ENCODE measurements at places on chromosomes 6 and 20. TPM values are rescaled to one million over a fixed set of nuclear protein-coding genes. Genes with fewer than 3 reads are reported as not detected.
A peak's percentile ranks its signal among the peaks of the same experiment; 100 is the strongest.

SGK2 gene
- total RNA-seq, result not detected

FAM217A gene
- not detected for total RNA-seq

KLHDC3 gene
- total RNA-seq, result 37.4 TPM

AGPAT4 gene
- total RNA-seq, result 17.4 TPM

CPNE5 gene
- total RNA-seq, result 1.4 TPM

MMP24 gene
- 0.08 TPM for total RNA-seq

NMBR gene
- total RNA-seq, result not detected

PLCG1 gene
- total RNA-seq, result 30.4 TPM

EDN3 gene
- 9.3 TPM for total RNA-seq

STK4 gene
- 29.8 TPM for total RNA-seq

MARCKS gene
- total RNA-seq, result 51.5 TPM

GNMT gene
- total RNA-seq, result not detected

LAMA2 gene
- total RNA-seq, result 112 TPM

DNA sequence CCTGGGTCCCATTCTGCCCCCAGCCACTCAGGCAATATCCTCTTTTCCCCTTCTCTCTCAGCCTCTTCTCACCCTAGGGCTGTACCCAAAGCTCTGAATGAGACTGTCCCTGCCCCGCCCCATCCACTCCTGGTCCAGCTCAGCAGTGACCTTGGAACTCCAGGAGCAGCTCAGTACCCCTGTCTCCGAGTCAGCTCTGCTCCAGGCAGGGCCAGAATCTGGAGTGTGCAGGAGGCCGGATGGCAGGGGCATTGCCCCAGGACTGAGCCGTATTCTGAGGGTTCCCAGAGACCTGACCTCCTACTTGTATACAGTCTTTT, 2.0 kb upstream of the RAET1G start:
- H3K4me3 ChIP-seq, result no peak overlapping the region
- H3K27ac ChIP-seq, result no peak overlapping the region
- H3K27me3 ChIP-seq, result no peaks in the 10 kb centered on the region
- H3K36me3 ChIP-seq, result no peaks in the 10 kb centered on the region
- H3K4me1 ChIP-seq, result peaks cover 16% of the 10 kb centered on the region

DNA sequence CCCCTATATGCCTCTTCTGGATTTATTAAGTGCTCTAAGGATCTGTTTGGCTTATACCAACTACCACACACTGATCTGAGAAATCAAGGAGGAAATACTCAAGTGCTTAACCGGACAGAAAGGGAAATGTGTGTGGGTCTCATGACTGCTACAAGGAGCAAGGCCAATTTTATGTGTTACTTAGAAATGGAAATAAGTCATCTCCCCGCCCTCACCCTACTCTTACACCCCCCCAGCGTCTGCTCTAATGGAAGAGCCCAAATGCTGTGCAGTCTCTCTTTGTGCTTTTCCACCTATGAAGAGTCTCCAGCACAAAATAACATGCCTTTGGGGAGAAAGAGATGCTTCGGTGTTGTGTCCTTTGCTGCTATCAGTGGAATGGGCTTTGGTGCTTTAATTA, 428.8 kb upstream of the ARID1B start:
- H3K27me3 ChIP-seq, result no peaks in the 10 kb centered on the region
- no peak overlapping the region for H3K4me3 ChIP-seq
- H3K27ac ChIP-seq, result no peak overlapping the region
- DNase-seq, result no peak
- no peaks in the 10 kb centered on the region for H3K36me3 ChIP-seq
- no peaks in the 10 kb centered on the region for H3K4me1 ChIP-seq

DNA sequence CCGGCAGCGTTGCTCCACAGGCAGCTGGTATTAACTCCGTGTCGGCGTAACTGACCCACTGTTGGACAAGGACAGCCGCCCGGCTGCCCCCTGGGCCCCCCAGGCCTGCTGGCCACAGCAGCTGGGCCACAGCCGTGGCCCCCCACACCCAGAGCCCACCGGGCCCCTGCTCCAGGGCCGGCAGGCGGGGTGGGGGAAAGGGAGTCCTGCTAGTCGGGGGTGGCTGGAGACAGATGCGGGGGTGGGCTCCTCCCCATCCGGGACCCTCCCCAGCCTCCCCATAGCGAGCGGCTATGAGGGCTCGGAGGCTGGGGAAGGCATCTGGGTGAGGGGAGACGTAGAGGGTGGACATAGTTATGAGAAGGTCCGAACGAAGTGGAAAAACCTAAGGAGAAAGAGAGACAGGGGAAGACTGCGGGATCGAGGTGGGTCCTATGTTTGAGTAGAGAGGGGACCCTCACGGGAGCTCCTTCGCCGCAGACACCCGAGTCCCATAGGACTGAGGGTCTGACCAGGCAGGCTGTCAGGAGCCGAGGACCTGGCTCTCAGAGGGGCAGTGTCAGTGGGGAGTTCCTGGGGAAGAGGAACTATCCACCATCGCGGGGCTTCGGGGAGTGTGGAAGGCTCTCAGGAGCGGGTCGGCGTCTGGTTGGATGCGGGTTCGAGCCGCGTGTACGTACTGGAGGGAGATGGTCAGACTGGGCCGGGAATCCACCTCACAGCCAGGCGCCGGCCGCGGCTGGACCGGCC, 511 bp downstream of the VARS1 start:
- H3K4me3 ChIP-seq, result peak overlapping the region; percentile 100
- H3K27me3 ChIP-seq, result no peaks in the 10 kb centered on the region
- H3K36me3 ChIP-seq, result peaks cover 43% of the 10 kb centered on the region
- H3K4me1 ChIP-seq, result peaks cover 16% of the 10 kb centered on the region

DNA sequence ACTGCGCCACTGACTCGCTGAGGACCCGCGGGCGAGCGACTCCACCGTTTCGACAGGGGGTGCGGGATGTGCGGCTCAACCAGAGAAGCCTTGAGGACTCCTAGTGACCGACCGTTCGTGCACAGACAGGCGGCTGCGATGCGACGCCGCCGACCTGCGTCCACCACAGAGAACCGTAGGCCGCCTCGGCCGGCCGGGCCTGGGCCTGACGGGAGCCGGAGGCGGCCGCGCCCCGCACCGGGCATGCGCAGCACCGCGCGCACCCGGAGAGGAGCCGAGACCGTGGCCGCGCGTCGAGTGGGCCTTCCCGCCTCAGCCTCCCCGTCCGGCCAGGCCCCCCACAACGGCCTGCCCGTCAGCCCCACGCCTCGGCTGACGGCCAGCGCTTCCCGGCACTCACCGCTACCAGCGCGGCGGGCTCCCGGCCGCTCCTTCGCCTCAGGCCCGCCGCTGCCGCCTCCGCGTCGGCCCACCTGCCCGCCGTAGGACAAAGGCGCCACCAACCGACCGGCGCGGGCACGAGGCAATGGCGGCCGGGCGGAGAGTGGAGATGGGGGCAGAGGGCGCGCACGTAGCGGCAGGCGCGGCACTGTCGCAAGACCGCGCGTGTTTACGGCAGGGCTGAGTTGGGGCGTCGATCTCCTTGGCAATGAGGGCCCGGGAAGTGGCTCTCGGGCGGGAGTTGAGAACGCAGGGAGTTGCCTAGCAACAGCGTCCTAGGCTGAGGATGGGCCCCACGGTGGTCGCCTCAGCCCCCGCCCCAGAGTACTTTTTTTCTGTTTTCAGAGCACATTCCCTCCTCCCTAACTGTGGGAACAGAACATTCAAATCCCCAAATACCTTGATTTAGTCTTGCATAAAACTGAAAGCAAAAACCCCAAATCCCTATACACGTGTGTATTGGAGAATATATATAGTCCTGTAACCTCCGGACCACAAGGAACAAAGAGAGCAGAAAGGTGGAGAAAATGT, at the start of gene NCOA5:
NCOA5 (minus strand) TSS at position 546 of the 972 bp plus-strand sequence. CDS start 10,538 bp downstream, outside the sequence.
- peaks cover 43% of the 10 kb centered on the region for H3K4me1 ChIP-seq
- no peaks in the 10 kb centered on the region for H3K27me3 ChIP-seq
- peak within 1 kb of the TSS; percentile 92 for H3K27ac ChIP-seq
- H3K36me3 ChIP-seq, result no peaks in the 10 kb centered on the region
- peak; percentile 75 for DNase-seq

DNA sequence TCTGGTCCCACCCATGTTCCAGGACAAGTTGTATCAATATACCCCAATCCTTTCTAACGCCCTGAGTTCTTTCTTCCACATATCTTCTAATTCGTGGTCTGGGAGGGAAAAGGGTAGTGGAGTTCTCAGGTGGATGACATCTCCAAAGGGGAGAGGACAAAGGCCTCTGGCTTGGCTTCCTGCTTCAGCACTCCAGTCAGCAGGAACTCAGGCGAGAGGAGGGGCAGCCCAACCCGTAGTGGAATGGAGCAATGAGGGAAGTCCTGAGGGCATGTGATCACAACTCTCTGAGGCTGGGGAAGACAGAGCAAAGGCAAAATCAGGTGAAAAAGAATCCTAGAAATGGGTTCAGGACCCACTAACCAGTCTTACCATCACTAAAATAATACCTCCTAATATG, 9.6 kb upstream of the NRM start:
- no peaks in the 10 kb centered on the region for H3K4me1 ChIP-seq
- H3K27me3 ChIP-seq, result no peaks in the 10 kb centered on the region
- no peak overlapping the region for H3K4me3 ChIP-seq
- peaks cover 64% of the 10 kb centered on the region for H3K36me3 ChIP-seq

GRCh38 chr6:74100719-74101287, 404.8 kb downstream of the CD109 start:
- H3K27me3 ChIP-seq, result no peaks in the 10 kb centered on the region
- no peak overlapping the region for H3K4me3 ChIP-seq
- no peaks in the 10 kb centered on the region for H3K4me1 ChIP-seq
- no peak for DNase-seq
- H3K36me3 ChIP-seq, result no peaks in the 10 kb centered on the region

DNA sequence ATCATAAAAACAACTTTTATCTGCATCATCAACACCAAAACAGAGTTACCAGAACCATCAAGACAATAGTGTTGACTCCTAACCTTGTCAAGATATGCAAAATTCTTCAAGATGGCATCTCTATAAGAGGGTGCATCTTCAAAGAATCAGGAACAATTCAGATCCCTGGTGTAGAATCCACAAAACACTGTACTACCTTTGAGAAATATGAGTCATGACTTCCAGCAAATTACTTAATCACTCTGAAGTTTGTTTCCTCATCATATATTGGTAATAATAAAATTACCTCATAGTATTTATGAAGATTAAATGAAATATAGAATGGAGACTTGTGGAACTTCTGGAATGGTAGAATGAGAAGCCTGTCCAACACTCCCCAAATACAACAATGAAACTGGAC, 221.3 kb upstream of the SUPT3H start:
- no peaks in the 10 kb centered on the region for H3K27me3 ChIP-seq
- no peak overlapping the region for H3K27ac ChIP-seq
- H3K36me3 ChIP-seq, result no peaks in the 10 kb centered on the region
- H3K4me1 ChIP-seq, result no peaks in the 10 kb centered on the region

GRCh38 chr6:36997811-36998722, 7.4 kb upstream of the FGD2 start:
- H3K4me3 ChIP-seq, result no peak overlapping the region
- no peaks in the 10 kb centered on the region for H3K36me3 ChIP-seq
- no peak for DNase-seq
- peak overlapping the region; percentile 47 for H3K27ac ChIP-seq
- H3K4me1 ChIP-seq, result peaks cover 19% of the 10 kb centered on the region
- H3K27me3 ChIP-seq, result no peaks in the 10 kb centered on the region

DNA sequence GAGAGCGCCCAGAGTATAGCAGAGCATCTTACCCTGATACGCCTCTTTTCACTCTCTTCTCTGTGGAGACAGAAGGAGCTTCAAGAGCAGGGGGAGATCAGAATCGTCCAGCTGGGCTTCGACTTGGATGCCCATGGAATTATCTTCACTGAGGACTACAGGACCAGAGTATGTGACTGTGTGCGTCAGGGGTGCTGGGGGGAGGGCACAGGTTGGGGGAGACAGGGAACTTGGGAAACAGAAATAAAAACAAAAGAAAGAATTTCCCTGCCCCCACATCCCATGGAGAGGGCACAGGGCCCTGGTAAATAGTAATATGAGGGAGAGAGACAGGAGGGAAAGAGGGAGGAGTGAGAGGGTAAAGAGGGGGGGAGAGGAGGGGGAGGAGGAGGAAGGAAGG, 3.0 kb upstream of the C4A start:
- no peak overlapping the region for H3K4me3 ChIP-seq
- H3K36me3 ChIP-seq, result peaks cover 22% of the 10 kb centered on the region
- peaks cover 3% of the 10 kb centered on the region for H3K4me1 ChIP-seq
- no peak overlapping the region for H3K27ac ChIP-seq
- no peak for DNase-seq
- H3K27me3 ChIP-seq, result no peaks in the 10 kb centered on the region

DNA sequence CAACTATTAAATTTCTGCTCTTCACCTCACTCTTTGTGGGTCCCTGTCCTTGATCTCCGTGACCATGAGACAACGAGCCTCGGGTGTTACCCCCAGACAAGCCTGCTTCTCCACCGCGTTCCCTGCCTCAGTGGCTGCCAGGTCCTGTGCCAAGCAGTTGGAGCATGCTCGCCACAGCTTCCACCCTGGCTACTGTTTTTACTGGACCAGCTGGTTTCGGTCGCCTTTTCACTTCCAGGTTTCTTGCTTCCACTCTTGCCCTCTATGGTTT, 5.6 kb downstream of the TP53RK start:
- H3K27me3 ChIP-seq, result no peaks in the 10 kb centered on the region
- H3K4me1 ChIP-seq, result peaks cover 69% of the 10 kb centered on the region
- peaks cover 17% of the 10 kb centered on the region for H3K36me3 ChIP-seq
- peak overlapping the region; percentile 74 for H3K27ac ChIP-seq
- no peak for DNase-seq
- H3K4me3 ChIP-seq, result peak overlapping the region; percentile 34

DNA sequence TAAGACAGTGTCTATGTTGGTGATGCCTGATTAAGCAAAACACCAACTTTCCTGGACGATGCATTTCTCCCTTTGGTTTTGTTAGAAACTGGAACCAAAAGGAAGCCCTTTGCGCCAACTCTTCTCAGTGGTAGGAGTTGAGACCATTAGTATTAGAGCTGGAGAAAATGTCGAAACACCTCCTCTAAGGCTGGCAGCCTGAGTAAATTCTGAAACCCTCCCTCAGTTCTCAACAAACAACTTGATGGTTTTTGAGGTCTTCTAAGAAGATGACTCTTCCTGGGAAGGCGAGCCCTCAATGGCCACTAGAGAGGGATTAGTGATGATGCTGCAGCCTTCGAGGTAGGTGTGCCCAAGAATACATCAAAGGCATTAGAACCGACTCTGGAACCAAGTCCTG, 78.4 kb upstream of the CCN6 start:
- H3K4me1 ChIP-seq, result no peaks in the 10 kb centered on the region
- no peak for DNase-seq
- H3K36me3 ChIP-seq, result no peaks in the 10 kb centered on the region
- H3K27me3 ChIP-seq, result no peaks in the 10 kb centered on the region
- H3K27ac ChIP-seq, result no peak overlapping the region

GRCh38 chr6:138593124-138593877, 94.0 kb upstream of the NHSL1 start:
- H3K27me3 ChIP-seq, result no peaks in the 10 kb centered on the region
- no peak overlapping the region for H3K4me3 ChIP-seq
- H3K27ac ChIP-seq, result peak overlapping the region; percentile 43
- DNase-seq, result peak; percentile 4
- no peaks in the 10 kb centered on the region for H3K36me3 ChIP-seq
